ENCODE measurements at places on chromosomes 2 and 18.

GRCh38 chr2:24492421-24493279 is 1.6 kb downstream of the NCOA1 start:
- no peak for DNase-seq

DNA sequence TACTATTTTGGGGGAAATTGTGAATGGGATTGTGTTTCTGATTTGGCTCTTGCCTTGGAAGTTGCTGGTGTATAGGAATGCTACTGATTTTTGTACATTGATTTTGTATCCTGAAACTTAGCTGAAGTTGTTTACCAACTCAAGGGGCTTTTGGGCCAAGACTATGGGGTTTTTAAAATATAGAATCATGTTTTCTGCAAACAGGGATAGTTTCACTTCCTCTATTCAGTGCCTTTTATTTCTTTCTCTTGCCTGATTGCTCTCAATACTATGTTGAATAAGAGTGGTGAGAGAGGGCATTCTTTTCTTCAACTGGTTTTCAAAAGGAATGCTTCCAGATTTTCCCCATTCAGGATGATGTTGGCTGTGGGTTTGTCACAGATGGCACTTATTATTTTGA is 1383.8 kb upstream of the ACVR2A start:
- no peak for DNase-seq

DNA sequence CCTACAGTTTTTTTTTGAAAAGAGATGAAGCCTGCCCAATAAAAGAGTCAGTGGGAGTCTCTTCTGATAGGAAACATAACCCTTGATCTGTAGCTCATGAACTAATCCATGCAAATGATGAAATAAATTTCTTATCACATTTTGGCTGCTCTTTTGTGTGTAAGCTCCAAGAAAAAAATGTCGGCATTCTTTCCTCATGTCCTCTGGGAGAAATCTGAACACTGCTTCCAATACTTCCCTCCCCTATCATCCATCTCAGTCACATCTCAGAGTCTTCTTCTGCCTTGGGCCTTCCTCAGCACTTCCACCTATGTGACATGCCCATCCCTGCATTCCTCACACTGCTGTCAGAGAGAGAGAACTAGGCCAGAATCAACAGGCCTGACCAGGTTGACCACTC is 395.7 kb upstream of the ST6GAL2 start:
- no peak for DNase-seq

- DNase-seq, result no peak
Observed at GRCh38 chr2:127191331-127192219, 28.5 kb downstream of the CYP27C1 start.

DNA sequence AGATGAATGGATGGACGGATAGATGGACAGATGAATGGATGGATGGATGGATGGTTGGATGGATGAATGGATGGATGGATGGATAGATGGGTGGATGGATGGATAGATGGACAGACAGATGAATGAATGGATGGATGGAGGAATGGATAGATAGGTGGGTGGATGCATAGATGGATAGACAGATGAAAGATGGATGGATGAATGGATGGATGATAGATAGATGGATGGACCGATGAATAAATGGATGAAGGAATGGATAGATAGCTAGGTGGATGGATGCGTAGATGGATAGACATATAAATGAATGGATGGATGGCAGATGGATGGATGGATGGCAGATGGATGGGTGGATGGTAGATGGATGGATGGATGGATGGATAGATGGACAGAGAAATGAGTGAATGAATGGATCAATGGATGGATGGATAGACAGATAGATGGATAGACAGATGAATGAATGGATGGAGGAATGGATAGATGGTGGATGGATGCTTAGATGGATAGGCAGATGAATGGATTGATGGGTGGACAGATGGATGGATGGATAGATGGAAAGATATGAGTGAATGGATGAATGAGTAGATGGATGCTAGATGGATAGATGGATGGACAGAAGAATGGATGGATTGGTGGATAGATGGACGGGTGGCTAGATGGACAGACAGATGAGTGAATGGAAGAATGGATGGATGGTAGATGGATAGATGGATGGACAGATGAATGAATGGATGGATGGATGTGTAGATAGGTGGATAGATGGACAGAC is 167.9 kb downstream of the TRIM43 start:
- no peak for DNase-seq

- DNase-seq, result no peak
Observed at GRCh38 chr2:97731274-97732020, 18.1 kb downstream of the ZAP70 start.

GRCh38 chr2:72538486-72538885 is 287.3 kb downstream of the EXOC6B start:
- DNase-seq, result no peak

DNA sequence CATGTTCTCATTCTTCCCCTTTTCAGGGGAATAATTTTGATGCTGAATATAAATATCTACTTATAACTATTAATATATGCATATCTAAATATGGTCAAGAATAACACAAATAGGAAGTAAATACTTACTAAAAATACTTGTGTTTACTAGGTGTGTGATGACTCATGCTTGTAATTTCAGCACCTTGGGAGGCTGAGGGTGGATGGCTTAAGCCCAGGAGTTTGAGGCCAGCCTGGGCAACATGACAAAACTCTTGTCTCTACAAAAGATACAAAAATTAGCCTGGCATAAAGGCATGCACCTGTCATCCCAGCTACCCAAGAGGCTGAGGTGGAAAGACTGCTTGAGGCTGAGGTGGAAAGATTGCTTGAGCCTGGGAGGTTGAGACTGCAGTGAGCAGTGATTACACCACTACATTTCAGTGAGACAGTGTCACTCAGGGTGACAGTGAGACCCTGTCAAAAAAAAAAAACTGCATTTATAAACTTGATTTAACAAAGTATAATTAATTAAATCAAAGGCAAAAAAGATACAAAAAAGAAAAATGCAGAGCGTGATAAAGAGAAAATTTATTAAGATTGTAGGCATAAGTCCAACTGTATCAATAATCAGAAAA is 703.1 kb upstream of the VRK2 start:
- DNase-seq, result no peak

GRCh38 chr2:27776097-27776496 is 4.6 kb downstream of the MRPL33 start:
- no peak for DNase-seq

- no peak for DNase-seq
Observed at GRCh38 chr18:58520969-58521368, 107.9 kb downstream of the ALPK2 start.

GRCh38 chr2:44329343-44329742 is 32.0 kb downstream of the PREPL start:
- no peak for DNase-seq

- DNase-seq, result no peak
Observed at GRCh38 chr2:179376881-179377280, 112.2 kb upstream of the SESTD1 start.

- no peak for DNase-seq
Observed at GRCh38 chr18:38032516-38032915, 466.9 kb upstream of the CELF4 start.

DNA sequence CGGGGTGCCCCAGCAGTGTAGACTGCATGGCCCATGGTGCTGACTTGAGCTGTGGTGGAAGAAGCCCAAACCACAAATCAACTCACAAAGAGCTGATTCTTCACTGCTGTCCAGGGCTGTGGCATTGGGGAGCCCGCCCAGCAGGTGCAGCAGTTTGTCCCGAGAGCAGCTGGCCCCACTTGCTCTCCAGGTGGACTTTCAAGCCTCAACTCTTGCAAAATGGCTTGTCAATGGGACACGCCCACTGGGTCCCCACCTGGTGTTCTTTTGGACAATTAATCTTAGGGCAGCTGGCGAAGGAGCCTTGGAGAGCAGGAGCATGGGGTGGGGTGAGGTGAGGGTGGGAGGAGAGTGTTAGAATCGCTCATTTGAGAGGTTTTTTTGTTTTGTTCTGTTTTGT is 117.9 kb downstream of the MYCN start:
- no peak for DNase-seq

DNA sequence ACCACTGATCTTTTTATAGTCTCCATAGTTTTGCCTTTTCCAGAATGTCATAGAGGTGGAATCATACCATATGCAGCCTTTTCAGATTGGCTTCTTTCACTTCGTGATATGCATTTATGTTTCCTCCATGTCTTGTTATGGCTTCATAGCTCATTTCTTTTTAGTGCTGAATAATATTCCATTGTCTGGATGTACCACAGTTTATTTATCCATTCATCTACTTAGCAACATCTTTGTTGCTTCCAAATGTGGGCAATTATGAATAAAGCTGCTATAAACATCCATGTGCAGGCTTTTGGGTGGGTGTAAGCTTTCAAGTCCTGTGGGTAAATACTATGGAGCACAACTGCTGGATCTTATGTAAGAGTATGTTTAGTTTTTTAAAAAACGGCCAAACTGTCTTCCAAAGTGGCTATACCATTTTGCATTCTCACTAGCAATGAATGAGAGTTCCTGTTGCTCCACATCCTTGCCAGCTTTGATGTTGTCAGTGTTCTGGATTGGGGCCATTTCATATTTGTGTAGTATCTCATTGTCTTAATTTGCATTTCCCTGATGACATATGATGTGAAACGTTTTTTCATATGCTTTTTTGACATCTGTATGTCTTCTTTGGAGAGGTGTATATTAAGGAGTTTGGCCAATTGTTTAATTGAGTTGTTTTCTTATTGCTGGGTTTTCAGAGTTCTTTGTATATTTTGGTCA is 20.6 kb downstream of the STPG4 start:
- DNase-seq, result no peak

- no peak for DNase-seq
Observed at GRCh38 chr18:68564351-68564750, 150.6 kb downstream of the TMX3 start.

GRCh38 chr2:126796931-126797621 is 101.6 kb upstream of the TEX51 start:
- no peak for DNase-seq

- DNase-seq, result no peak
Observed at GRCh38 chr2:191436368-191437055, 191.3 kb downstream of the MYO1B start.

DNA sequence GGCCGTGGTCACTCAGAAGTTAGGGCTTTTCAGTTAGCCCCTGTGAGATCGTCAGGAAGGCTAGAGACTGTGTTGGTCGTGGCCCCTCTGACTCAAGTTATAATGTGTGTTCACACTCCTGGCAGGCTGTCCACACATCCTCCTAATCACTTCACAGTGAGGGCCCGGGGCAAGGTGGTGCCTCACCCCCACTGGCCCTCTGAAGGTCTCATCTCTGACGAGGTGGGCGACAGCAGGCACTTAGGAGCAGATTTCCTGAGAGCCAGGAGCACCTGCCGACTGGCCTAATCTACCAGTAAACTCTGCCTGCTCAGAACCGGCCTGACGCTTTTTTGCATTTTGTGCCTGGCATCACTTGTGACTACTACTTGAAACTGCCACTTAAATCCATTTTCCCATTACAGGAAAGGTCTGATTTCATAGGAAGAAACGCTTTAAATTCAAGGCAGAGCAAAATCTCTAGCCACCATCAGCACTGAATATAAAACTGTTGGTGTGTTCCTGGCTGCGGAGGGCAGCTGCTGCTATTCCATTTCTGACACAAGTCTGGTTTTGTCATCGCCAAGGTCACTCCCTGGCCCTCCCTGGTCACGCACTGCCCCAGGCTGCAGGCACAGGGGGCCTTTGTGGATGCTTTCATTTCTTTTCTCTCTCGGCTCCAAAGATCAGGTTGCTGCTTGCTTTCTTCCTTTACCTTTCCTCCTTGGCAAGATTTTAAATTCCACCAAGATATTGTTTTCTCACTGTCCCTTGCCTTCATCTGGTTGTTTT is 48.0 kb downstream of the RAB12 start:
- DNase-seq, result no peak

DNA sequence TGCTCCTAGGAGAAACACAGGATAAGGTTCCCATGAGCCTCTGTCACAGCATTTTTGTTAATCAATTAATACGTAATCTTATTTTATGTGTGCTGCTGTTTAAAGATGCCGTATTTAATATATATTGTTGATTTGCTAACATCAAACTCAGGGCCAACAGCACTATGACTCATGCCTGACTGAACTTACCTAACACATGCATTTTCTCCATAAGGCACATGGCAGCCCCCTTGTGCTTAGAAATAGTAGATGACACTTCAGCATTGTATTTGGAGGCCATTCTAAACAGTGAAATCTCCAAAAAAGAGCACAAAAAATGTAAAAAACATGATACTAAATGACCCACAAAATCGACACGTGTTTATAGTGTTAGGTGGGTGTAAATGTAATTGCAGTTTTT is 314.8 kb downstream of the MYCN start:
- no peak for DNase-seq

- DNase-seq, result no peak
Observed at GRCh38 chr2:74019516-74019915, 34.8 kb downstream of the TET3 start.

GRCh38 chr2:199987586-199987985 is 32.2 kb downstream of the MAIP1 start:
- no peak for DNase-seq

GRCh38 chr18:53417003-53417402 is 807.5 kb downstream of the MBD2 start:
- no peak for DNase-seq

DNA sequence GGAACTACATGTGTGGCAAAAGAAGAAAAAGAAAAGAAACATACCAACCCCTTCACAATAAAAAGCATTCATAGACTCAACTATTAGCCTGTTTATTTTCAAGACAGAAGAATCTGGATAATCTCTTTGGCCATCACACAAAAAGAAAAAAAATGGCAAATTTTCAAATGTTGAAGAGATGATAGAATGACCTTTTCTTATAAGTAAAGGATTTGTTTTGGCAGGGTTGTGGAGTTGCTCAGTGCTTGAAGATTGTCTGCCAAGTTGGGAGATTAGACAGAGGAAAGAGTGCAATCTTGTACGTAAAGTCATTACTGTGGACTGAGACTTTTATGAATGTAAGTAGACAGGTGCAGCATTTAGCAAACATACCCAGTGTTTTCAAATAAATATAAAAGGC is 18.5 kb upstream of the FAM171B start:
- no peak for DNase-seq

- no peak for DNase-seq
Observed at GRCh38 chr2:109321570-109321969, 192.6 kb downstream of the SH3RF3 start.

DNA sequence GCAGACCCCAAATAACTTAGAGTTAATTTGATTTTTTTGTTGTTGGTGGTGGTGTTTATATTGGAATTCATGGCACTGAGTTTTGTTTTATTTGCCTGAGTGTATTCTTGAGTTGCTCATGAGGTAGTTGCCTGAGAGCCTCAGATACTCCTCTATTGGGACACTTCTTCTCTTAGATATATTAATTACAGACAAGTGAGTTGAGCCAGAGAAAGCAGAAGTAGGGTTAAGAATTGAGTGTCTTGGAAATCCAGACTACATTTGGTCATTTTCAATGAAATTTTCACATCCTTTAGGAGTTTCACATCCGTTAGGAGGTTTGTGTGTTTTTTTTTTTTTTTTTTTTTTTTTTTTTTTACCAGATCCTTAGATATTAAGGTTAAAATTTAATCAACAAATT is 29.0 kb downstream of the FMNL2 start:
- DNase-seq, result no peak

- DNase-seq, result no peak
Observed at GRCh38 chr2:37377187-37377532, 32.7 kb downstream of the QPCT start.

Data from activated CD4-positive, alpha-beta T cell treated with anti-CD3 and anti-CD28 coated beads for 24 hours (primary cell).